ENCODE measurements at places on chromosomes 16 and 17.

DNA sequence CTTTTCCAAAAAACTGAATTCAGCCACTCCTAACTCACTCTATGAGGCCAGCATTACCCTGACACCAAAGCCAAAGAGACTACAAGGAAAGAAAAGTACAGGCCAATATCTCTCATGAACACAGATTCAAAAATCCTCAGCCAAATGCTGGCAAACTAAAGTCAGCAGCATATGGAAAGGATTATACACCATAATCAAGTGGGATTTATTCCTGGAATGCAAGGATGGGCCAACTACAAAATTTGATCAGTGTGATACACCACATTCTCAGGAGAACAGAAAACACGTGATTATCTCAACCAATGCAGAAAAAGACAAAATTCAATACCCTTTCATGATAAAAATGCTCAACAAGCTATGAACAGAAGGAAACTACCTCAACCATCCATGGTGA lies 7.7 kb upstream of the AATK start:
- DNase-seq, result no peak

- peak; percentile 41 for DNase-seq
Observed at GRCh38 chr17:59845595-59846393, 46.9 kb downstream of the TUBD1 start.

DNA sequence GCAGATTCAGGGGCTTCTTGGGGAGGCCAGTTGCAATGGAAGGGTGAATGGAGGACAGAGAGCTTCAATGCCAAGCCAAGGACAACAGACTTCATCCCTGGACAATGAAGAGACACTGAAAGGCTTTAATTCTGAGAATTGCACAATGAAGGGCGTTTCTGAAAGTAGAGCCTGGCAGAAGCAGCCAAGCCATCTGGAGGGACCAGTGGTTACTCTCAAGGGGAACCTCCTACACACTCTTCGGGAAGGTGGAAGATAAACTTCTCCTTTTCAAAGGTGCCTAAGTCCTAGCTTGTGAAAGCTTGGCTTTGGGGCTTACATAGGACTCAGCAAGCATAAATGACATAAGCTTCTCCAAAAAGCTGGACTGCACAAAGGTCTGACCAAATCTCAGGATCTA lies 6.2 kb upstream of the CES1 start:
- no peak for DNase-seq

DNA sequence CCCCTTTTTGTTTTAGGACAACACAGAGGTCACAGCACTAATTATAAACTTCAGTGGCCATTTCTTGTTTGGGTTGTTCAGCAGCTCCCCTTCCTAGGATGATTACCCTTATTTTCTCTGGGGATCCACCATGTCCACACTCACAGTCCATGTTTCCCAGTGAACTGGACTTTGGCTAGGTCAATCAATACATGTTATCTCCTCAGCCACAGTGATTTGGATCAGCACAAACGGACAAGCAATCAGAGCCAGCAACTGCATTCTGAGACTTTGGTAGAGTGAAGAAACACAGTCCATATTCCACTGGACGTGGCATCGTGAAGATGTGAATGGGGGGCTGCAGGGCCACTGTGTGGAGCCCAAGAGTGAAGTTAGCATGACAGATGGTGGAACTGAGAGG lies 4.6 kb downstream of the TMEM220 start:
- no peak for DNase-seq

GRCh38 chr17:62110923-62111484 lies 45.9 kb upstream of the MED13 start:
- DNase-seq, result no peak
